Activated naive CD4-positive, alpha-beta T cell (primary cell): ENCODE measurements at places on chromosomes 6 and 20.

- DNase-seq, result no peak
Observed at GRCh38 chr20:49676581-49677291, 36.9 kb downstream of the B4GALT5 start.

DNA sequence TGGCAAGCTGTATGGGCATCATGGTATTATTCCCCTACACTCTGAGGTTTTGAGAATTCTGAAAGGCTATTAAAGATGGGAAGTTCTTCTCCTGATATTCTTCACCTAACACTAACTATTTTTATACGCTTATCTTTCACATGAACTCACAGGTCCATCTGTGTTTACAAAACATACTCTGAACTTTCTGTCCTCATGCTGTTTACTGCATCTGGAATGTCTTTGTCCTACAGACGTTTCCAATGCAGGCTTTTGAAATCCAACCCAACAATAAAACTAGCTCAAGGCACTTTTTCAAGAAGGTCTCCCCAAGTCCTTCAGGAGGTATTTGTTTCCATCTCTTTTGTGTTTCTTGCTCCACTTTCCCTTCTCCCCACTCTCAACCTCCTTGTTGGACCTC, 60.5 kb upstream of the MLIP start:
- DNase-seq, result no peak

DNA sequence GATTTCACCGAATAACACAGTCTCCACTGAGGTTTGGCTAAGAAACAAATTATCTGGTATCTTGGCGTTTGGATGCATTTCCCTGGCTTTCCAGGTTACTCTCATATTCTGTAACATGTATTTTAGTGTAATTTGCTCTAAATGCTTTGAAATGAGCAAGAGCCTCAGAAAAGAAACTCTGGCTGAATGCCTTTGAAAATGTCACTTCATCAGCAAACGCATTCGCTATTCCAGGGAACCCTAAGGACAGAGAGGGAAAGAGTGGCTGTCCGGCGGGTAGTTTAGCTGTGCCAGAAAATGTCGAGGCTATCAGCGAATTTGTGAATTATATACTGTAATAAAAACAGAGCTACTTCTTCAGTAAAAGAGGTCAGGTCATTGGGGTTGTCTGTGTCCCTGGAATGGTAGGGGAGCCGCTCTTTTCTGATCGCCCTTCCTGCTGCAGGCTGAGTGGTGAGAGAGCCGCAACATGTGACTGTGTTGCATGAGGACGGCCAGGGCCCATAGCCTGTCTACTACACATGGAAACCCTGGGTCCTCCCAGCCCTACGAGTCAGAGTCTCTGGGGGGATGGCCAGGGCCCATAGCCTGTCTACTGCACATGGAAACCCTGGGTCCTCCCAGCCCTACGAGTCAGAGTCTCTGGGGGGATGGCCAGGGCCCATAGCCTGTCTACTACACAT, 57.3 kb downstream of the SMOC2 start:
- no peak for DNase-seq

GRCh38 chr20:8562356-8562755, 430.3 kb downstream of the PLCB1 start:
- no peak for DNase-seq

- no peak for DNase-seq
Observed at GRCh38 chr6:152356016-152356415, 281.1 kb downstream of the SYNE1 start.

GRCh38 chr6:155157101-155157500, 106.7 kb upstream of the CLDN20 start:
- DNase-seq, result no peak

- DNase-seq, result no peak
Observed at GRCh38 chr20:9344083-9344920, 170.1 kb upstream of the LAMP5 start.

DNA sequence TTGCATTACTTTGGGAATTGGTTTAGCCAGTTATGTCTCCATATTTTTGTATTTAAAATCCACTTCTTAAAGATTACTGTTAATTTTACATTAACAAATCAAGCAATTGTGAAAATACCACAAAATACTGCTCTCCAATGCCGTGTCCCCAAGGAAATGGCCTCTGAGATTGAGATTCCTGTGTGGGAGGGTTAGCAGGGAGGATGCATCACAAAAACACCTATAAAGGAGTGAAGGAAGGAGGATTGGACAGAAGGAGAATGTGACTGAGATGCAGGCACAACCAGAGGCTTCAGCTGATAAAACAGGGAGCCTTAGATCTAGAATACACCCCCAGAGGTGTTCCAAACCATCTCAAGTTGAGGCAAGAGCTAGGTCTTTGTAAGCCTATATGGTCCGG, 34.2 kb upstream of the NKAIN2 start:
- DNase-seq, result no peak

- no peak for DNase-seq
Observed at GRCh38 chr20:4957187-4957586, 44.1 kb downstream of the SLC23A2 start.

DNA sequence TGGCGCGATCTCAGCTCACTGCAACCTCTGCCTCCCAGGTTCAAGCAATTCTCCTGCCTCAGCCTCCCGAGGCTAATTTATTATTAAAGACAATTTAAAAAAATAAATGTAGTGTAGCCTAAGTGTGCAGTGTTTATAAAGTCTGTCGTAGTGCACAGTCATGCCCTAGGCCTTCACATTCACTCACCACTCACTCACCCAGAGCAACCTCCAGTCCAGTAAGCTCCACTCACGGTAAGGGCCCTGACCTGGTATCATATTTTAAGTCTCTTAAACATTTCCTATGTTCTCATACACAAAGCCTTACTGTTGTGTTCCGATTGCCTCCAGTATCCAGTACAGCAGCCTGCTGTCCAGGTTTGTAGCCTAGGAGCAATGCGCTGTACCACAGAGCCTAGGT, 168.2 kb upstream of the FOXQ1 start:
- DNase-seq, result no peak

- no peak for DNase-seq
Observed at GRCh38 chr20:9262653-9263194, 193.8 kb downstream of the PLCB4 start.

DNA sequence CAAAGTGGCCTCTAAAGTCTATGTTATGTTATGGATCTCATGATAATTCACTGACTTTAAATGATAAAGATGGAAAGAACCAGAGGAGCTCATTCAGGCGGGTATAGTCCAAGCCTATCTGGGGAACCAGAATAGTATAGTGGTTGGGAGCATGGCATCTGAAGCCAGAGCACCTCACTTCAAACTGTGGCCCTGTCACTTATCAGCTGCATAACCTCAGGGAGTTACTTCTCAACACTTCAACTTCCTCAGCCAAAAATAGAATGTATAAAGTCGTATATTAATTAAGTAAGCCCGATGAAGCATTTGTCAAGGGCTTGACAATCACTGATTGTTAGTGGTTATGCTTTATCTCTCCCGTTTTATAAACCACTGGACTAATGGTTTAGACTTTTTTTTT, 112.7 kb downstream of the RTN4IP1 start:
- DNase-seq, result no peak

DNA sequence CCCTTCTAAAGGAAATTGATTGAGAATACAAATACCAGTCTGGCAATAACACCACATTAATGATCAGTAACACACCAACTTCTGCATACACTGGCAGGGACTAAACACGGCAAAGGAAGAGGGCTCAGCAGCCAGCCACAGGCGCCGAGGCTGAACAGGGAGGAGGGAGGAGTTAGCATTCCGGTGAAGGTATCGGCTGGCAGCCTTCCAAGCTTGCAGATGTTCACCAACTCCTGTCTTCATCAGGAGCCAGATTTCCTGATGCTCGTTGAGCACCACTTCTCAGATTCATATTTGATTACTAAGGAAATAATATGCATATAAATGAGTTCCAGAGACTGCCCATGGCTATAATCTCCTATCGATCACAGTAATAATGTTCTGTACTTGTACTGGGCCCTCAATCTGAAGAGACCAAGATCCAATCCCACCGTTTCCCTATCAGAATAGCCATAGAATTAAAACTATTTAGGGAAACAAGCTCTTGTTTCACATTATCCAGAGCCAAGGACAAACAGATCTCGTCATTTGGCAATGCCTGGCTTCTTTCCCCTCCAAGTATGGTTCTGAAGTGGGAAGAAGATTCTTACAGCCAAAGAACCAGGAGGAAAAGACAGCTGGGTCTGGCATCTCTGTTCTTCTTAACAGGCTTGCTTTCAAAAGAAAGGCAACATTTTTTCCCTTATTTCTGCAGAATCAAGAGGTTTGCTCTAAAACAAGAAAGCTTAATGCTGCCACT, 42.2 kb downstream of the GFOD1 start:
- DNase-seq, result no peak

GRCh38 chr6:150702675-150703074, 103.0 kb downstream of the PLEKHG1 start:
- no peak for DNase-seq

- DNase-seq, result no peak
Observed at GRCh38 chr6:2441601-2442475, 196.4 kb upstream of the GMDS start.

DNA sequence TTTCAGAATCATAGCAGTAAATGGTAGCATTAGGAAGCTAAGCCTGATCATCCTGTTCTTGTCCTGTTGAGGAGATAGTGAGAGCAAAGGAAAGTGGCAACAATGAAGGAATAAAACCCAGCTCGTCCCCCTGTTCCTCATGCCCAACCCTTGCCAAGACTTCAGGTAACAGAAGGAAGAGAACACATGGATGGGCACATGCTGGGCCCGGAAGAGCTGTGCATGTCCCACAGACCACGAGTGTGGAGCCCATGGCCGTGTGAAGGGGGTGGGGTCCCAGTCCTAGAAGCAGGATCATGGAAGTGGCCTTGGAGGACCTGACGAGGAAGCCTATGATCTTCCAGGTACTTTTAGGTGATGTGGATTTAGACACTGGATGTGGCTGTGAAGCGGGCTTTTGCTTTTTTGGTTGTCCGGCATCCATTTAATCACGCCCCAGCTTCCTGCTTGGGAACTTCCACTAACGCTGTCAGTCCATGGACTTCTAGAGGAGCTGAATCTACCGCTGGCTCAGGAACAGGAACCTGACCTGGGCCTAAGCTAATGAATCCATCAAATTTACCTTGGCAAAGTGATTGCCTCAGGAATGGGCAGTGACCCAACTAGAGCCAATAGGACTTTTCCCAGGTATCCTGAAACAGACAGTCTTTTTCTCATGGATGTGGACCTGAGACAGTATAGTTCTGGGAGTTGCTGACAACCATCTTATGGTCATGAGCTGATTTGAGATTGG, 79.3 kb upstream of the ARMC2 start:
- DNase-seq, result no peak

DNA sequence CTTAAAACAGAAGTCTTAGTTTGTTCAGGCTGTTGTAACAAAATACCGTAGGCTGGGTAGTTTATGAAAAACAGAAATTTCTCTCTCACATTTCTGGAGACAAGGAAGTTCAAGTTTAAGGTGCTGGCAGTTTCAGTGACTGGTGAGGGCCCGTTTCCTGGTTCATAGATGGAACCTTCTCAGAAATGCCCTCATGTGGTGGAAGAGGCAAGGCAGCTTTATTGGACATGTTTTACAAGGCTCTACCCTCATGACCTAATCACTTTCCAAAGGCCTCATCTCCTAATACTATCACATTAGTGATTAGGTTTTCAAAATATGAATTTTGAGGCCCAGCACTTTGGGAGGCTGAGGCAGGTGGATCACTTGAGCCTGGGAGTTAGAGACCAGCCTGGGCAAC, 2.4 kb downstream of the HEBP2 start:
- DNase-seq, result no peak

GRCh38 chr20:10654250-10654610, 19.6 kb downstream of the JAG1 start:
- DNase-seq, result no peak

DNA sequence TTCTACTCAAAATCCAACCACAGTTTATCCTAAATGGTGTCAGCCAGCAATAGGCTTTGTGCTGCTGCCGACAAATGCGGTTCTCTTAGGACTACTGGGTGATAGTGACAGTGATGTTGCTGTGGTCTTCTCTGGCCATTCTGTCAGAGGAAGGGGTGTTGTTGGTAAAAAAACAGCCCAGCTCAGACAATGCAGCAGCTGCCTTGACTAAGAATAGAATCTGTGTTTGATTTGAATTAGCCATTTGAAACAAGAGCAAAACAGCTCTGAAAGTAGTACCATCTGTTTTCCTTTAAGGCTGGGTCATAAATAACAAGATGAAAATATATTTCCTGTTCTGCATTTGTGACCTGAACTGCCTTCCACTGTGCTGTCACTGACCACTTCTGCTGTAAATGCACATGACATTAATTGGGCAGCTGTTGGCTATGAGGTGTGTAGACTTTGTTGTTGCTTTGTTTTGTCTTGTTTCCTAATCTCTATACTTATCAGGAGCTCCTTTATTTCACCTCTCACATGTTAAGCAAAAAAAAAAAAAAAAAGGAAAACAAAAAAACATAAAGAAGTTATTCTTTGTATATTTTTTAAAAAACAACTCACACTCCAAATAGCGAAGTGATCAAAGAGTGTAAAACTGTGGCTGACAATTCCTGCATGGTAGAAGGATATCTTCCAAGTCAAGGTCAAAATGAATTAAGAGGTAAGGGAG, 497.8 kb upstream of the ARID1B start:
- DNase-seq, result no peak

- DNase-seq, result no peak
Observed at GRCh38 chr6:69985180-69985579, 118.8 kb downstream of the COL19A1 start.

GRCh38 chr6:129130106-129130505, 247.2 kb downstream of the LAMA2 start:
- DNase-seq, result no peak

DNA sequence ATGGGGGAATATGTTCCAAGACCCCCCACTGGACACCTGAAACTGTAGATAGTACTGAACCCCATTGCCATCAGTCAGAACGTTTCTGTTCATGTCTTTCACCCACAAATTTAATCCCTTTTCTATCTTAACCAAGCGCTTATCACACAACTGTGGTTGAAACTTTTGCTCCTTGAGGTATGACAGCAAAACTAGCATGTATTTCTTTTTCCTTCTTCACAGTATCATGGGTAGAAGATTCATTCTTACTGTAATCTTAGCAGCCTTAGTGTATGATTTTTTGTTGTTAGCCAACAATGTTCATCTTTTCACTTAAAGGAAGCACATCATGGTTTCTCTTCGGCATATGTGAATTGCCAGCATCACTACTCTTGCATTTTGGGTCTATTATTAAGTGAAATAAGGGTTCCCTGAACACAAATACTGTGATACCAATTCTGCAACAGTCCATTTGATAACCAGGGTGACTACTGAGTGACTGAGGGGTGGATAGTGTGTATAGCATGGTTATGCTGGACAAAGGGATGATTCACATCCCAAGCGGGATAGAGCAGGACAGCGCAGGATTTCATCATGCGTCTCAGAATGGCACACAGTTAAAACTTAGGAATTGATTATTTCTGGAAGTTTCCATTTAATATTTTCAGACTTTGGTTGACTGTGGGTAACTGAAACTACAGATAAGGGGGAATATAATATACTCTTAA, 41.8 kb downstream of the KCNS1 start:
- no peak for DNase-seq

- DNase-seq, result no peak
Observed at GRCh38 chr20:45852326-45852725, 4.9 kb downstream of the ACOT8 start.

- no peak for DNase-seq
Observed at GRCh38 chr6:69791065-69791471, 5.7 kb downstream of the LMBRD1 start.
